Activated T-cell treated with anti-CD3 and anti-CD28 coated beads for 24 hours (primary cell): ENCODE measurements at places on chromosomes 16 and 17.

GRCh38 chr17:58007781-58008706, 998 bp upstream of the SRSF1 start:
- no peak for DNase-seq

DNA sequence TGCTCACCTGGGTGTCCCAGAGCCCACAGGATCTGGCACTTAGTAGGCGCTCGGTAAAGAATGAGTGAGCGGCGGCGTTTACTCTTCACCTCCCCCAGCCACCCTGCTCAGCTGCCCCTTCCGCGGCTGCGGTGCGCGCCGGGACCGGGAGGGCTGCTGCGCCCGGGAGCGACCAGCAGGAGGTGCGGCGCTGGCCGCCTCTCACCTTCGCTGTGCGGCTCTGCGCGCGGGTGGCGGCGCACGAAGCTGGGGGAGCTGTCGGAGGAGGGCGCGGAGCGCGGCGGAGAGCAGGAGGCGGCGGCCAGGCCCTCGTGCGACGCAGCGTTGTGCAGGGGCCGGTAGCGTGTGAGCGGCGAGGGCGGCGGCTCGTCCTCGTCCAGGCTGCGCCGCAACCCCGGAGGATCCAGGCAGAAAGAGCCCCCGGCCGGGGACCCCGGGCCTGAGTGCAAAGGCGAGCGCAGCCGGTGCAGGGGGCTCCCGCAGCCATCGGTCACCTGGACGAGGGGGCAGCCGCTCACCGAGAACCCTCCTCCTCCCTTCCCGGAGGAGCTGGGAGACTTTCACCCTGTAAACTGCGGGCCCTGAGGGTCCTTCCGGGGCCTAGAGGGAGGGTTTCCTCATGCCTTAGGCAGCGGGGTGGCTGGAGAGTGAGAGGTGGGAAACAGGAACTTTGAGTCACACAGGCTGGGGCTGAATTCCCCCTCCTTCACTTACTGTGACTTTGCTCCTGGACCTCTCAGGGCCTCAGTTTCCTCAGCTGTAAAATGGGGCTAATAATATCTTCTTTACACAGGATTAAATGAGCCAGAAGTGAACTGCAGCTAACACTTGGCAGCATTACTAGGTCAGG, 12.5 kb downstream of the SAMD14 start:
- DNase-seq, result peak; percentile 49

DNA sequence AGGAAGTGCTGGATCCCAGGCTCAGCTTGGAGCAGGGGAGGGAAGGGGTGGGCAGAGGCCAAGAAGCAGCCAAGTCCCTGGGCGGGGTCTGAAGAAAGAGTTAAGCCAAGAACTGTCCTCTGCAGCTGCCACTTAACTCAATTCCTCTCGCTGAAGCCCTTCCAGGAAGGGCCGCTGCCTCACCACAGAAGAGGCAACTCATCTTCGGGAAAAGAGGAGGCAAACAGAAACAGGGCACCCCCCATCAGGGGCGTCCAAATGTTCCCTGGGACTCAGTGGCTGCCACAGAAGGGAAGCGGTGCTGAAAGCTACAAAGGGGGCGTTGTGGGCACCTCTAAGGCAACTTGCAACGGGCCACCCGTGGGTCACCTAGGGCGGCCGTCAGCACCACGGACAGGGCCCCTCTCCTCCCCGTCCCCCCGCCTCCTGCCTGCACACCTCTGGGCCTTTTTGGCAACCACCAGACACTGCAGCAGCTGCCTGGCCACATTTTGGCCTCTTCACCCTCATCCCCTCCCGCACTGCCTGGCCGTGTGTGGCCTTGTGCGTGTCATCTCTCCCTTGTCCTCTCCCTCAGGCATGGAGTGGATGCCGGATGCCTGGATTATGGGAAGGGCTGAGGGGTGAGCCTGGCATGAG, 2.5 kb downstream of the TLCD3B start:
- DNase-seq, result no peak

DNA sequence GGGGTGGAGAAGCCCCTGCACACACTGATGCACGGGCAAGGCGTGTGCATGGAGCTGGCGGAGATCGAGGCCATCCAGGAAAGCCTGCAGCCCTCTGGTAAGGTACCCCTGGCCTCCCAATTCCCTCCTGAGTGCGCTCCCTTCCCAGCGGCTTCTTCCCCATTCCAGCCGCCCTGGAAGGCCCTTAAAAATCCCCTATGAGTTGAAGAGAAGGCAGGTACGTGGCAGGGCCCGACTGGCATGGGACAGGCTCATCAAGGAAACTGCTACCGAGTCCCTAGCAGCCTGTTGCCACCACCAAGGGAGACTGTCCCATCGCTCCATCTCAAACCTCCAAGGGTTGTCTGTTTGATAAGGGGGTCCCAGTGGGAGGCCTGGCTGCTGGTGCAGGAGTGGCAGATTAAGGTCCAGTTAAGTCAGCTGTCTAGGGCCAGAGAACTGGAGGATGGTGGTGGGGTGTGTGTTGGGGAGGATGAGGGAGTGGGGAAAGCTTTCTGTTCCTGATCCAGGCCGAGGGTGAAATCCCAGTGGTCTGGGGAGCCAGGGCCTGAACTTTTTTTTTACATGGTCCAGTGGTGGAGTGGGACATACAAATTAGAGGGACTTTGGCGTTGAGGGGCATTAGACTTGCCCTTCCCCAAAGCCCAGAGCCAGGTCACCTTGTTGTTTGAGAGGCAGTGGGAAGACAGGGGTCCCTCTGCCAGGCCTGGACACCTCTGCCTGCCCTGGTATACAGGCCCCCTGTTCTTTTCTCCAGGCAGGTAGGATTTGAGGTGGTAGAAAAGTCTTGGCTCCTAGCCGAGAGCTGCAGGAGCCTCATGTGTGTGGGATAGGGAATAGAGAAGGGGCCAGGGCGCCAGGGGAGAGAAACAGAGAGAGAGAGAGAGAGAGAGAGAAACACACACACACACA, 994 bp downstream of the IGFBP4 start:
- no peak for DNase-seq

GRCh38 chr17:53807286-53807685, 15.4 kb upstream of the KIF2B start:
- no peak for DNase-seq

GRCh38 chr17:75260641-75261335, 618 bp downstream of the GGA3 start:
- peak; percentile 58 for DNase-seq

DNA sequence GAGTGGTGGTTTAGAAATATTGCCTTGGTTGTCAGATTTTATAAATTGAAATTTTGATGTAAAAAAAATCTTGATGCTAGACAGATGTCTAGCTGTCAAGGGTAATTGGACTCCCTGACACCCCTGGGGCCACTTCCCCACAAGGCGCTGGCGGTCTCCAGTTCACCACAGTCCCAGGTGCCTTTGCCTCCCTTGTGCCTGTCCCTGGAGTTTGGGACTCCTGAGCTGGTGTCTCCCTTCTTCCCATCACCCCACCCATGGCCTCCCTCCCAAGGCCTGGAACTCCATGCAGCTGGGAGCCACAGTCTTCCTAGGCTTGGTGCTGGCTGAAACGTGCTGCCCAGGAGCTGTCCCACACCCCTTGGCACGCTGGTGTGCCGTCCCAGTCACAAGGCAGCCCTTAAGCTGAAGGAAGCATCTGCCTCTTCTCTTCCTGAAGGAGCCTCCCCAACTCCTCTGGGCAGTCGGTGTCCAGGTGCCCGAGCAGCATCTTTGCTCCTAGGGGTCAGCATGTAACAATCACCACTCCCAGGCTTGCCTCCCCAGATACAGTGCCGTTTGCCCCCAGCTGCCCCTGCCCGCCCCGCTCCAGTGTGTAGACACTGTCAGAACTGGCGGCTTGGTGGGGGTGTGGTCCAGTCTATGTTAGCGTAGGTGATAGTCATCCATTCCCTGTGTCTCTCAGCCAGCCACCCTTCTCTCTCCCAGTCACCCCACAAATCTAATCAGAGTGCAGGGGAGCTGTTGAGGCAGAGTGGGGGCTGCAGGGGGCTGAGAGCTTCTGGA, 26.2 kb downstream of the POLR3E start:
- no peak for DNase-seq

DNA sequence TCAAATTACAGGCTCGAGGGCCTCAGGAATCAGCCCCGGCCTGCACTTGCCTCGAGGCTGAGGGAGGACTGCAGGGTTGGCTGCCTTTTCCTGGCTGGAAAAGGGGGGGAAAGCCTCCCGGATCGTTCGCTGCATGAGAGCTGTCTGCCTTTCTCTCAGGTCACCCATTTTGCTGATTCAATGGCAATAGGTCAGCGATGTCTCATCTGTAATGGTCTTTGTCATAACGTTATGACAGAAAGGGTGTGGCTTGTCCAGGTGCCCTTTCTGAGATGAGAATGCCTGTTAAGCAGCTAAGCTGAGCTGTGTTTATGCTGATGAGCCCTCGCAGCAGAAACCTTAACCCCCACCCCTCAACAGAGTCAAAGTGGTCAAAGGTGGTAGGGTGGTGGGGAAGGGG, 81.8 kb downstream of the AKAP1 start:
- DNase-seq, result no peak
